NB4 (cell line): ENCODE measurements at places on chromosomes 6 and 20.
A peak's percentile ranks its signal among the peaks of the same experiment; 100 is the strongest.

DNA sequence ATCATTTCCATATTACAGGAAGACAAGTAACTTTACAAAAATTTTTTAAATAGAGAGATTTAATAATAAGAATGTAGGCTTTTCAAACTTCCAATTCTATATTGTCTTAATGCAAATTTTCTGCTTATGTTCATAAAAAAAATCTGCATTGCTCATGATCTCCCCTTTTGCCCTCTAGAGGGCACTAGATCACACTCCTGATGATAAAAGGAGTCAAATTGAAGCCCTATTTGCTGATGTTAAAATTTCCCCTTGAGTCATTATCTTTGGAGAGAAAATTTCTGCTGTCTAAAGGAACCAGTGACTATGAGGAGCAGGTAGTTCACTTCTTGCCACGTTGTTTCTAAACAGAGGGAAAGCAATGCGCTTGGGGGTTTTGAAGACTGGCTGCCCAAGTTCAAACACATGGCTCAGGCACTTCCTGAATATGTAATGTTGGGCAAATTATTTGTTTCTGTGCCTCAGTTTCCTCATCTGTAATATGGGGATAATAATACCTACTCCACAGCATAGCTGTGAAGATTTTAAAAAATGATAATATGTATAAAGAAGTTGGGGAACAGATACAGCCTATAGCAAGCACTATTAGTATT is 874.2 kb downstream of the TFAP2A start:
- peak; percentile 62 for DNase-seq

DNA sequence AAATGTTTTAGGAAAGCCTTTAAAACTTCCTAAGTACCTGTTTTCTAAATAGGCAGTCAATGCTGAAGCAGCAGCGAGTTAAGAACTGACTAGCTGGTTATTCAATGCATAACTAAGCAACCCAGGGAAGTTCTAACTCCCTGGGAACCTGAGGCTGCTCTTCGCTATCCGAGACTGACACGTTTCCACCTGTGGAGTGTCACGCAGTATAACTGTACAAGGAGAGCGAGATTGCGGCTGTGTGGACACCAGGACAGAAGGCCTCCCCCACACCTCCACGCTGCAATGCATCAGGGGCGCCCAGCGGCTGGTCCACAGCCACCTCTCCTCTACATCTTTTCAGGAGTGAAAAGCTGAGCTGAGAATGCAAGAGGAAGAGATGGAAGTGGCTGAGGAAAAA is 8.0 kb downstream of the PXDC1 start:
- no peak for DNase-seq

DNA sequence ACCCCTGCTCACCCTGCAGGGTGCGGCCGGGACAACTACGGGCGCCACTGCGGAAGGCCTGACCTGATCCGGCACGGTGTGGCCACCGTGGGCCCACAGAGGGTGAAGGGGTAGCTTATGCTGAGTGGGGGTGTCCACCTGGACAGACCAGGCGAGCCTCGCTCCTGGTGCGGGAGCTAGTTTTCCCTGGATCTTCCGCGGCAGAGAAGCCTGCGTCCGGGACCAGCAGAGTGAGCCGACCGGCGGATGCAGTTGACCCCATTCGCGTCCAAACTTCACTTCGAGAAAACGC is 38.2 kb downstream of the NCR2 start:
- DNase-seq: no peak

DNA sequence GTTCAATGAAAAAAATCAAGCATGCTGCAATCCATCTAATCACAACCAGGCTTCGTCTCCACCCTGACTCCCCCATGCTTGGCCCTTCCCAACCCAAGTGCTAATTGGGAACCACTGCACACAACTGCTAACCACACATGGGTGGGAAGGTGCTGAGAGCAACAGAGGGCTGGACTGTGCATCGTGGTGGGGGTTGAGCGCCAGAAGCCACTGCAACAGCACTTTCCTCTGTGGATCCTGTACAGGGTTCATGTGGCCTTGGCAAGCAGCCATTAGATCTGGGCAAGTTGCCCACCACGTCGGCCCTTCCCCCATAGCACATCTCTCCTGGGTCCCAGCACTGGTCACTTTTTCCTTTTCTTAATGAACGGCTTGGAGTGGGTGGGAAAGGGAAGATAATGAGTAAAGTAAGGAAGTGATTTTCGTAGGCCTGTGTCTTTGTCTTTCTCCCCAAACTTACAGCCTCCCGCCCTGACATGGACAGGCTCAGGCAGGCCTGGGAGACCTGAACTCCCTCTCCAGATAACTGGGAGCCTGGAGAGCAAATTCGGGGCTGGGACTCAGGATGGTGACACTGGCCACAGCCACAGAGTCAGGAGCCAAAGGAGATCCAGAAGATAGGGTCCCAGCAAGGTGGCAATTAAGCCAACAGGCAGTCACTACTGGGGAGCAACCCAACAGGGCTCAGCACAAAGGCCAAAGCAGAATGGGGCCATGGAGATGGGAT is 34.4 kb upstream of the MRPS10 start:
- no peak for DNase-seq

DNA sequence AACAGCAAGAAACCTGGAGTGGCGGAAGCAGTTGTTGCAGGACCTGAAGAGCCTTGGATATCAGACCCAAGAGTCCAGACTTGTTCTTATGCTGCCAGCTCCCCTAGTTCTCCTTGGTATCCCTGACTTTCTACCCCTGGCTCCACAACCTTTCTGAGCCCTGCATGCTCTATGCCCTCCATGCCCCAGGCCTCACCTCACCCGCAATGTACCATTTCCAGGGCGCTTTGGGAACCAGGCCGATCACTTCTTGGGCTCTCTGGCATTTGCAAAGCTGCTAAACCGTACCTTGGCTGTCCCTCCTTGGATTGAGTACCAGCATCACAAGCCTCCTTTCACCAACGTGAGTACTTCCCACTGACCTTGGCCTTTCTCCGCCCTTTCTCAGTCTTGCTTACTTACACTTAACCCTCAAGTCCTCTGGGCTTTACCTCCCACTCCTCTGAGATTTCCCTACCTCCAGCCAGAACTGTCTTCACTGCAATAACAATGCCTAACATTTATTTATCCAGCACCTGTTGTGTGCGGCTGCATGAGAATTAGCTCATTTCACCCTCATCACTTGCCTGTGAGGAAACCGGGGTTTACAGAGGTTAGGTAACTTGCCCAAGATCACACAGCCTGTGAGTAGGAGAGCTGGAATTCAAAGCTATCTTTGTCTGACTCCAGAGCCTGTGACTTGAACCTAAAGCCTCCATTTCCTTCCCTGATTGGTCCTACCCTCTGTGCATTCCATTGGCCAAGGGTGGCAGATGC is 2.3 kb downstream of the POFUT1 start:
- DNase-seq: no peak

GRCh38 chr6:73728548-73729205 is 32.7 kb downstream of the CD109 start:
- peak; percentile 28 for DNase-seq

GRCh38 chr6:56424064-56424463 is 176.7 kb upstream of the COL21A1 start:
- DNase-seq: no peak

- DNase-seq: no peak
Measured at GRCh38 chr6:6603317-6603716, 14.8 kb downstream of the LY86 start.

GRCh38 chr20:20697325-20697845 is 15.1 kb downstream of the RALGAPA2 start:
- DNase-seq: no peak

GRCh38 chr6:27867945-27868300 is 44.3 kb downstream of the OR2B2 start:
- DNase-seq: peak; percentile 61

- no peak for DNase-seq
Measured at GRCh38 chr20:50585678-50586077, 75.5 kb downstream of the PTPN1 start.

GRCh38 chr6:167799033-167799821 is 27.5 kb upstream of the AFDN start:
- no peak for DNase-seq

GRCh38 chr6:148441454-148441911 is 98.8 kb downstream of the SASH1 start:
- DNase-seq: peak; percentile 15

GRCh38 chr20:11080010-11080409 is 406.2 kb upstream of the JAG1 start:
- no peak for DNase-seq

GRCh38 chr20:53929974-53930650 is 140.3 kb downstream of the BCAS1 start:
- no peak for DNase-seq

GRCh38 chr6:158926414-158926813 is 73.6 kb downstream of the RSPH3 start:
- DNase-seq: no peak

DNA sequence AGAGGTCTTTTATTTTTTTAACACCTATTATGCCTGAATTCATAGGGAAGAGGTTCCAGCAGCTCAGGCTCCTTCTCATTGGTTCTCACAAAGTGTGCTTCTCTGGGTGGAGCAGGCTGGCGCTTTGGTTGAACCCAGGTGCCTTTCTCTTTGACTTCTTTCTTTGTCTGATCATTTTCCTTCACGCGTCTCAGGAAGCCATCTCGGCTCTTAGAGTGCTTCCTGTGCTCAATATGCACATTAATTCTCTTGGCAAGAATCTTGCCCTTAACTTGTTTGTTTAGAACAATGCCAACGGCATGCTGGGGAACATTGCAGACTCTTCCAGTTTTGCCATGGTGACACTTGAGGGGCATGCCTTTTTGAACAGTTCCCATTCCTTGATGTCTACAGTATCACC is 44.2 kb upstream of the RNF24 start:
- no peak for DNase-seq

DNA sequence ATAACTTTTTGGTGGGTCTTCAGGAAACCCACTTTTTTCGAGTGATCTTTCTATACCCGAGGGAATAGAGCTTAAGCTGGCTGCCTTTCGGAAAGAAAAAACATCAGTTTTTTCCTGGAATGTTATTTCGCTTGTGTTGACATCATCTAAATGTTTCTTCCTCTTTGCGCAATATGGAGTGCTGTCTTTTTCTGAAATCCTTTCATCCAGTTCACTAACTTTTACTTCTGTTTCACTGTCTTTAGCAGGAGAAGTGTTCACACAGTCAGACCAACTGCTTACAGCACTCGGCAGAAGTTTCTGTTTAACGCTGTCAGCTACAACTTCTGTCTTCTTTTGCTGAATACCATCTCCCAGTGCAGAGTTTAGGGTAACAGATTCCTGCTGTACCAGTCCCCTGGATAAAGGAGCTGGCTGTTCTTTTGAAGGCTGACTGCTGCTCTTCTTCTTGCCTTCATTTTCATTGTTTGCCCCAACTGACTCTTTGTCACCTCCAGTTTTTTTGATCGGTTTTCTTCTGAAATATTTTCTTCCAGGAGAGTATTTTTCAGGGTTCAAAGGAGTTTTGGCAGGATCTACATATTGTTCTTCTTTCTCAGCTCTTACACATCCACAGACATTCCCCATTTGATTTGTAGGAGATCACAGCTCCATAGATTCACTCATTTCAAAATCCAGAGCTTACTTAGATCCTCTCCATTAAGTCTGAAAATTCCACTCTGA is 50.0 kb upstream of the DST start:
- DNase-seq: no peak

GRCh38 chr6:166463359-166464067 is 80.8 kb upstream of the MPC1 start:
- no peak for DNase-seq

DNA sequence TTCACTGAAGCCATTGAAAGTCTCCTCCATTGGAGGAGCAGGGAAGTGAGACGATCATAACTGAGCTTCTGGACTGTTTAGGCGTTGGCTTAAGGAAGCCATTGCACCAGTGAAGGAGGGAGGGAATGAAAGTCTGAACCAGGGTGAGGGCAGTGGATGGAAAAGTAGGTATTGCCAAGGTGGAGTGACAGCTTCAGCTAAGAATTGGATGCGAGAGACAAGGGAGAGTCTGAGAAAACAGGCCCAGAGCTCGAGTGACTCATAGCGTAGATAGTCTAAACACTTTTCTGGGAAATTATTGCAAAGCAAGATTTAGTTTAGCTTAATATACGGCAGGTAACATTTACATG is 4.5 kb downstream of the DSP start:
- no peak for DNase-seq

DNA sequence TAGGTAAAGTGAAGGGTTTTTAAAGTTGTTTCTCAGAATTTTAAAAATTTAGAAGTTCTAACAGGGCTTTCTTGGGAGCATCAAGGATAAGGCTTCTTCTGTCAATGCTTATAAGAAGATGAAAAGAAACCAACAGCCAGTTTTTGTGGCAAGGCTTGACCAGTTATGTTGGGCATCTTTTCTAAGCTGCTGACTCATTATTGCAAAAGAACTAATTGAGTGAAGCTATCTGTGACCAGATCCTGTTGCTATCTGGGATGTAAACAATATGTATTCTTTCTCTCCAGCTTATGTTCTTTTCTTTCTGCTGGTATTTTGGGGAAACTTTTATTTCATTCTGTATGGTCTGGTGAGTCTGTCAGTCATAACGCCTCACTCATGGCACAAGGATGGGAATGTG is 643.8 kb downstream of the HDGFL1 start:
- no peak for DNase-seq

DNA sequence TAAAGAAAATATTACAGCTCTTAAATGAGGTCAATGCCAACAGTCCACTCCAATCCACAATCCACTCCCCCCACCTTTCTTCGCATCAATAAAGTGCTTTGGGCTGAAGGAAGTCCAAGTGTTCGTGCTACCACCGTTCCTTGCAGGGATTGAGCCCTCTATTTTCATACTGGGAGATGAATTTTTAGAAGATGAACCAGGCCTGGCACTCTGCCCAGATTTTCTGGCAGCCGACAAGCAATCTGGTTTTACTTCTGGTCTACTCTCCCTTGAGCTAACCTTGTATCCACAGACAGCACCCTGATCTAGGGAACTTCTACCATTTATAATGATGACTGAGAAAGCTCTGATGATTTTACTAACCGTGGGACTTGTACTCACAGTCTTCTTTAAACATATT is 72.3 kb downstream of the BTBD9 start:
- no peak for DNase-seq

GRCh38 chr20:37564388-37565133 is 36.9 kb upstream of the BLCAP start:
- DNase-seq: peak; percentile 51

- peak; percentile 63 for DNase-seq
Measured at GRCh38 chr6:43334466-43335095, 26.0 kb upstream of the CRIP3 start.

DNA sequence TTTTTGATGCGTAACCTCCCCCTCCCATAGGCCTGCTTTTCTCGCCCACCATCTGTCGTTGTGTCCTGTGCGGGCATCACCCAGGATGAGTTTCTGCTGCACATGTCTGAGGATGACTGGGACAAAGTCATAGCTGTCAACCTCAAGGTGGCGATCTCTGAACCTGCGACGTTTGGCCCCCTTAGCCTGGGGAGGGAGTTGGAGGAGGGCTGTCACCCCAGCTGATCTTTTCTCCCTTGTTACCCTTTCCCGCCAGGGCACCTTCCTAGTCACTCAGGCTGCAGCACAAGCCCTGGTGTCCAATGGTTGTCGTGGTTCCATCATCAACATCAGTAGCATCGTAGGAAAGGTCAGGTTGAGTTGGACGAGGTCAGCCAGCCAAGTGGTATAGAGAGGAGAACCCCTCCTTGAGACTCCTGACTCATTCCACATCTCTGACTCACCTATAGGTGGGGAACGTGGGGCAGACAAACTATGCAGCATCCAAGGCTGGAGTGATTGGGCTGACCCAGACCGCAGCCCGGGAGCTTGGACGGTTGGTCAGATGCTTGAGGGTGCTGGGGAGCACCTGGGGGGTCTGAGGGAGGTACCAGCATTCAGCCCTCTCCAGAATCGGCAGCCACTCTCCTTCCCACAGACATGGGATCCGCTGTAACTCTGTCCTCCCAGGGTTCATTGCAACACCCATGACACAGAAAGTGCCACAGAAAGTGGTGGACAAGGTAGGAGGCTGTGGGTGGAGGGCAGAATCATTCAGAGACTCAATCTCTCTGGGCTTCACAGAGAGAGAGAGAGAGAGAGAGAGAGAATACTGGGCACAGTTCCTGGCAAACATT is 954 bp downstream of the HSD17B8 start:
- DNase-seq: peak; percentile 31
